Cardiac fibroblast (primary cell): ENCODE measurements at places on chromosomes 16 and 17.

DNA sequence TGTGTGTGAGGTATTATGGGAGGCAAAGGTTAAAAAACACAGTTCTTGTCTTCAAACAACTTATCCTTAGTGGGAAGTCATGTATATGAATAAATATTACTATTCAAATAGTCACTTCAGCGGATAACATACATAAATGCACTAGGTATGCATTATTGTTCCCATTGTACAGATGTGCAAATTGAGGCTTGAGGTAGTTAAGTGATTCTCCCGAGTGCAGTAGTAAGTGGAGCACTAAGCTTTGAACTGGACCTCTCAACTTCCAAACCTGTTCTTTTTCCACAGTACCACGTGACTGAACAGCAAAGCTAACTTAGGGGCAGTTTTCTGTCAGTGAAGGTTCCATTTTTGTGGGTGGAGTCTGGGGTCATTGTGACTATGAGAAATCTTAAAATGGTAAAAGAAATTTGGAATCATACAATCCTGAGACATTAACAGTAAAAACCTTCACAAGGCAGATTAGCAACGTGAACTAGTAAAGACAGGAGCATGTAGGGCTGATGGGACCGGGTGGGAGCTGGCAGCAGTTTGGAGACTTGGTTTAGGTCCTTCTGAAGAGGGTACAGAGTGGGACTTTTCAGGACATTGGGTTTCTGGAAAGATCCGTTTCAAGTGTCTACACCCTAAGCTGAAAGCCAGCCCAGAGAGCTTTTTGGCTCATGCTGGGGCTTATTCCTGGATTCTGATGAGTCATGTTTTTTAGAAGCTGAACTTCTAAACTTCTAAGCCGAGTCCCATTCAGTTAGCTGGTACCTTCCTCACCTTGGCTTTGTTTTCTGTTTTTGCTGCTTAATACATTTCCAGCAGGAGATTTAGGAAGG lies 204.9 kb downstream of the PRKCA start:
- peak; percentile 85 for DNase-seq

DNA sequence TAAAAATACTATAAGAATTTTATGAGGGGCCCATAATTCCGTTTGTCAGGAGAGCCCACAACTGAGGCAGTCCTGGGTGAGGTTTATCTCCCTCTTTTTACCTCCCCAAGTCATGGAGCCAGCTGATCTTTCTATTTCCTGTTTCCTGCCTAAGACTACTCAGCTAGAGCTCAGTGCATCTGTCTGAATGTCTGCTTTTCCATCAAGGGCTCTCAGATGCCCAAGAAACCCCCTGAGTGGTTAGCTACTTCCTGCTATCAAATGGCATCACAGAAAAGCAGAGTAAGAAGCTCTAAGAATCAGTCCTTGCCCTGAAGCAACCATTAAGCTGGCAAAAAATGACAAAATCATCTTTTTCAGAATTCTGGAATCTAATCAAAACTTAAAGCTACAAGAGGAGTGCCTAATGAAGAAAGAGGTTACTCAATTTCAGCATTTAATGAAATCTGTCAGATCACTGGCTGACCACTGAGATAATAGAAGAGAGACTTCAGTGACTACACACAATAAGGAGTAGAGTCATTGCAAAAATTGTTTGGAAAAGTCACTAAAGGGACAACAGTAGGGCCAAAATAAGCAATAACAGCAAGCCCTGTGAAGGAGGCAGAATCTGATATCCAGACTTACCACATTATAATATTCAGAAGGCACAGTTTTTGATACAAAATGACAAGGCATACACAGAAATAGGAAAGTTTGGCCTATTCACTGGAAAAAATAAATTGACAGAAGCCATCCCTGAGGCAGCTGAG lies 150.1 kb downstream of the CYB561 start:
- DNase-seq = no peak

GRCh38 chr16:78004517-78004916 lies 17.8 kb upstream of the CLEC3A start:
- DNase-seq = no peak

DNA sequence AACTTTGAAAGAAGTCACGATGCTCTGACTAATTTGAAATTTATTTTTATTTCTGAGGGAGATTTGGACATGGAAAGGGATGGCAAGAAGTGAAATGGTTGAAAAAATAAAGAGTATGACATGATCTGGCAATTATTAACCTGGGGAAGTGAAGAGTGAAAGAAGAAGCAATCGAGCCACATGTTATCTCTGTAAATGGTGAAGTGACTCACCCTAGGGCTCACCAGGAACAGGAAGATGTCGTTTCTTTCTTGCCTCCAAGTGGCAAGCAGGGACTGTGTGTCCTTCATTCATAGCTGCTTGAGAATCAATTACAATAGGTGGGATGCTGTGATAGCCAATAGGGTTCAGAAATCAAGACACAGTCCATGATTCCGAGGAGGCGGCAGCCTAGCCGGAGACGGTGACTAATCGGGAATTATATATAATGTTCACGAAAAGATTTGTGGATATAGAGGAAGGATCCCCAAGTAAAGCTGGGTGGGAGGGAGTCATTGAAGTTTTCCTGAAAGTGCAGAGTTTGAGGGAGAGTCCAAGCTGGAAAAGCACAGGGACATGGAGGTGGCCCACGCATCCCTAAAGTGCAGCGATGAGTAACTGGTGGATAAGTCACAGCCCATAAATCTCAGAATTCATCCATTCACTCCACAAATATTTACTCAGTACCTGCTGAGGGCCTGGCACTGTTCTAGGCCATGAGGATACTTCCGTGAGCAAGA lies 18.2 kb upstream of the KRT20 start:
- peak; percentile 22 for DNase-seq

DNA sequence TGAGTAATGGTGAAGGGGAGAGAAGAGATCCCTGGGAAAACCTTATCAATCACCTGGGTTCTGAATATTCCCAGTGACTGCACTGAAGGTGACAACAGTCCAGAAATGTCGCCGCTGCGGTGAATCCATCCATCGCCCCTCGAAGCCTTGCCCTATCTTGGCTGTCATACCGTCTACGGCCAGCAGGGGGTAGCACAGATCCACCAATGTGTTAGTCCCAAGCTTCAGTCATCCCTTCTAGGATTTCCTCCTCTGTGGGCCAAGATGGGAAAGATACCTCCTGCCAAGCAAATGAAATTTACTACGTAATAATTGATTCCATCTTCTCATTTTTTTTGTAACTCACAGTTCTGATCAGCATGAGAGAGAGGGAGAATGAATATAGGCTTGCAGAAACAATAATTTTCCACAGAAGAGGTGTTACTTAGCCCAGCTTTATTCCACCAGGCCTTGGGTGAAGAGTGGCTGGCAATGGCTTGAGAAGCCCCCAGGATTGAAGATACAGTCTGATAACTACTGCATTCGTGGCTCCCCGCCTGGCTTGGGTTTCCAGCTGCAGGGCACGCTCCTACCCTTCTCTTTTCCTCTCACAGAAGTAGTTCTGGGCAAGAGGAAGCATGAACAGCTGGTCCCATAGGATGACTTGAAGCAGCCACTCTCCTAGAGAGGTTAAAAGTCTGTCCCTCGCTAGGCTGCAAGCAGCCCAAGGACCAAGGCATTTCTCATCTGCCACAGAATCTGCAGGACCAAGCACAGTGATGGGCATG lies 2.6 kb upstream of the FMNL1 start:
- peak; percentile 86 for DNase-seq

DNA sequence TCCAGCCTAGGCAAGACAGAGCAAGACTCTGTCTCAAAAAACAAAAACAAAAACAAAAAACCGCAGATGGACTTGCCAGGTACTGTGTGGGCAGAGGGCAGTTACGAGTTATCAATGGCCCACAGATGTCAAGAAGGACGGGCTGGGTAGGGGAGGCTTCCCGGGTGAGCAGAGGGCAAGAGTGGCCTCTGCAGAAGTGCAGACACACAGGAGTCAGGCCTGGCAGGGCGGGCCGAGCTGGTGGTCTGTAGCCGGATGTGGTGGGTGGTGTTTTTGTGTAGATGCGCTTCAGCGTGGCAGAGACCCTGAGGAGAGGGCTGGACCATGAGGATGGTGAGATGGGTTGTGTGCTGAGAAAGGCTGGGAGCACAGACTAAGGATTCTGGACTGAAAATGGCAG lies 44.9 kb upstream of the KDM6B start:
- DNase-seq = no peak

DNA sequence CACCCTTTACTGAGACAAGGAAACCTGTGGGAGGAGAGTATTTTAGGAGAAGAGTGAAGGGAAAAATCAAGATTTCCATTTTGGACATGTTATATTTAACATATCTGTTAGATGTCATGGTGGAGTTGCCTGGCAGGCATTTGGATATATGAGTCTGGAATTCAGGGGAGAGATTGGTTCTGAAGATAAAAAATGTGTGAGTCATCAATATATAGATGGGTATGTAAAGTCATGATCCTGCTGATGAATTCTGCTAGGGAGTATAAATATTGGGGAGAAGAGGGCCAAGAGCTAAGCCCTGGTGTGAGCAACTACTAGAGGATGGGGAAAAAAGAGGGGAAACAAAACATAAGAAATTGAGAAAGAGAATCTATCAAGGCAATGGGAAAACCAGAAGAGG lies 151.3 kb upstream of the SOX9 start:
- no peak for DNase-seq

DNA sequence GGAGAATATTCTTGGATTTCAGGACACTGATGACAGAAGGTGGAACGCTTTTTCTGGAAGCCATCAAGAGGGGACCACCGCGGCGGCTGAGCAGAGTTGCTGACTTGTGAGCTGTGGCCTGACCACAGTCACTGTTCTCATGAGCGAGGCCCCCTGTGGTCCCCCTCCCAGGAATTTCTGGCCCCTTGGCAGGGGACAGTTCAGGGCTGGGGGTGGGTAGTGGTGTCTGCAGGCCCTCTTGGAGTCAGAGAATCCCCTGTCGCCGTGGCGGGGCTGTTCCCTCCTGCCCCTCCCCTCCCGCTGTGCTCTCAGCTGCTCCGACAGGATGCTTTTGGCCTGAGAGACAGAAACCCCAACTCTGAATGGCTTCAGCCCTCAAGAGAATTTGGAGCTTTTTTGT lies 292.0 kb downstream of the SEC14L1 start:
- no peak for DNase-seq

- DNase-seq = no peak
Observed at GRCh38 chr16:12214509-12214908, 238.0 kb downstream of the SNX29 start.

- peak; percentile 47 for DNase-seq
Observed at GRCh38 chr17:30299000-30299399, 7.3 kb upstream of the BLMH start.

DNA sequence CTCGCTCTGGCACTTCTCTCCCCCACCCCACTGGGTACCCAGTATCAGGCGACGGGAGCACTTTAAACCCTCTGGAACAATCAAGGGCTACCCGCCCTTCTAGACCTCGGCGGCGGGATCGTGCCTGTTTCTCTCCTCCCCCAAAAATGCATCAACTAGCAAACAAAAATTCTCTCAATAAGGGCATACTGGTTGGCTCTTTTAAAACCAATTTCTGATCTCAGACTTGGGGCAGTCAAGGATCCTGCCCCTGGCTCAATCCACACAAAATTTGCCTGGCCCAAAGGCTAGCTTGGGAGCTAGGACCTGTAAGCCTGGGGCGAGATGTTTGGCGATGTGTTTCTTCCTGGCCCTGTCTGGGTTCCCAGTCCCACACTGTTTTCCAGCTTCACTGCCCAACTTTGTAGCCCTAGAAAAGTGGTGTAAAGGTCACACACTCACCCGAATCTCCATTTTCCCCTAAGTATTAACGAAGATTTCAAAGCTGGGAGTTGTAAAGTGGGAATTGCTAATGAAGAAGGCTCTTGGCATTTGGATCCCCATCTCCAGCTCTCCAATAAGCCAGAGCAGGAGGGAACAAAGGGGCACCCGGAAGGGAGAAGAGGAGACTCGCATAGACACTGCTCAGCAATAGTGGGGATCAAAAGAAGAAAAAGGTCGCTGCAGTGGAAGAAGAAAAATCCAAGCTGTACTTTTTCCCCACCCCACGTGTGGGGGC lies 14.4 kb upstream of the HOXB2 start:
- no peak for DNase-seq

DNA sequence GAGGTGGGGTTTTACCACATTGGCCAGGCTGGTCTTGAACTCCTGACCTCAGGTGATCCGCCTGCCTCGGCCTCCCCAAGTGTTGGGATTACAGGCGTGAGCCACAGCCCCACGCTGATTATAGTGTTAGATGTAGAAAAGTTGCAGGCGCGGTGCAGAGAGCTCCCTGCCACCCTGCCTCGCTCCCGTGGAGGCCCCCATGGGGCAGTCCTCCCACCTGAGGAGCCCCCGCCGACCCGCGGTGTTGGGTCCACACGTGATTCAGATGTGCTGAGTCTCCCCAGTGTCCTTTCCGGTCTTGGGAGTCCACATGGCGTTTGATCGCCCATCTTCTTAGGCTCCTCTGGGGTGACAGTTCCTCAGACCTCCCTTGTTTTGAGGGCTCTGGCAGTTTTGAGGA lies 5.2 kb upstream of the RPL13 start:
- no peak for DNase-seq

- DNase-seq = no peak
Observed at GRCh38 chr16:30342751-30343490, 12.2 kb downstream of the CD2BP2 start.

GRCh38 chr16:4477966-4478365 lies 1.8 kb downstream of the HMOX2 start:
- DNase-seq = peak; percentile 84

DNA sequence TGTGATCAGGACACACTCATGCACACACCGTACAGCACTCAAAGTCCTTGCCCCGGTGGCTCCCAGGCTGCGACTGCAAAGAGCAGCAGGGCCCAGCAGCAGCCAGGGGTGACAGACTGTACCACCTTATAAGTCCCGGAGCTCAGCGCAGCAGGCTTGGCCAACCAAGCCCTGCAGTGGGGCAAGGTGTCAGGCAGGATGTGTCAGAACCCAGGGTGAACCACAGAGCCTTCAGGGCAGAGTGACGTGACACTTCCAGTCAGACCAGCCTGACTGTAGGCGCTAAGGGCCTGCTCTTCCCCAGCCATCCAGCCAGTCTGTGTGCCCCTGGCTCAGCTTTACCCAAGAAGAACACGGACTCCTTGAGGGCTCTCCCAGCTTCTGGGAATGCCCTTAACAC lies 204.1 kb downstream of the COPRS start:
- no peak for DNase-seq
